ENCODE measurements at places on chromosomes 1 and 21.

- DNase-seq, result no peak
These were observed 33.8 kb downstream of the PATJ start for GRCh38 chr1:61776091-61776490.

DNA sequence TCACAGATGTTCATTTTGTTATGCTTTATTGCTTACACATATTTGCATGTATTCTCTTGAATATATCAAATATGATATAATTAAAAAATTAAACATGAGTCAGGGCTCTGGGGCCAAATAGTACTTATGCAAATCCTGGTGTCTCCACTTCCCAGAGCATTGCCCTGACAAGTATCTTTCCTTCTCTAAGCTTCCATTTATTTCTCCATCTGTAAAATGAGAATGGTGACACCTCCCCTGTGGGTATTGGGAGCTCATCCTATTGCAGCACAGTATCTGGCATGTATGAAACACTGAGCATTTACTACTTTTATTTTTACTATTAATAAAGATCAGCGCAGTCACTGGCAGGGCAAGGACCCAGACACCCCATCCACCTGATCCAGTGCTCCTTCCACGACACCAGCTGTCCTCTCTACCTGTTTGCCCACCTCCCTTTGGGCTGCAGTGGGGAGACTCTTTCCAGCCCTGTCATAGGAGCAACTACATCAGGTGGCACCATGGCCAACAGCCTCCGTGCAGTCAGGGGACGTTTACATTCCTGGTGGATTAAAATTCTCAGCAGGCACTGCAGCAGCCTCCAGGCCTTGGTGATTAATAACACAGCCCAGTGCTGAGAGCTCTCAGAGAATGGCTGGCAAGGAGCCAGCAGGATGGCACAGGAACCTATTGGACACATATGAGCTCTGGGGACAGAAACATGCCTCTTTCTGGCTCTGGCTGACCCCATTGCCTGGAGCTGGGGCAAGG is 113.0 kb downstream of the DMRTB1 start:
- DNase-seq, result no peak

GRCh38 chr1:117237726-117238381 is 27.1 kb upstream of the VTCN1 start:
- DNase-seq, result no peak

- no peak for DNase-seq
These were observed 259.3 kb upstream of the AJAP1 start for GRCh38 chr1:4395158-4395557.

DNA sequence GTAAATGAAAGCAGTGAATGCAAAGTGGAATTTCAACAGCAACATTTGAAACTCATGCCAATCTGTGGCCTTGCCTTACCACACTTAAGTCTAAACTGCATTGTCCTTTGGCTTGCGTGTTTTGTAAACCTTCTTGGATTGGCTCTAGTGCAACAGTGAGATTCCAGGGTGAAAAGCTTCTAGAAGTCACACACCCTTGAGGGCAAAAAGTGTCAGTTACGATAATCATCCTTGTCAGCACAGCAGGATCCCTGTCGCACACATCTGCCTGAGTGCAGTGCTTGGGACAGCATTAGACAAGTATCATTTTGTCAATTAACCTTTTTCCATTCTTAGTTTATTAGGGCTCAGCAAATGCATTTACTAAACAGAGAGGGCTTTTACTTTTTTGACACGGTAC is 243.4 kb upstream of the PTBP2 start:
- no peak for DNase-seq

DNA sequence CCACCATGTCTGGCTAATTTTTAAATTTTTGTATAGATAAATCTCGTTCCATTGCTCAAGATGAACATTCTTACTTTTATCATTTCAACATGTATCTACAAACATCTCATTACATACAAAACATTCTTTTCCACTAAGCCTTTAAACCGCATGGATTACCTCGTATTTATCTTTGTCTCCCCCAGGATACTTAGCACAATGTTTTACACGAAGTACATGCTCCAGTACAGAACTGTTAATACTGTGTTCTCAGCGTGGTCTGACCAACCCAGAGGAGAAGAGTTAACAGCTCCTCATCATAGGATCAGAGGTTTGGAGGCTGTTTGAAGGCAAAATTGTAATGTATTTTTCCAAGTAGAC is 7.4 kb downstream of the PIK3C2B start:
- no peak for DNase-seq

- DNase-seq, result no peak
These were observed 629 bp downstream of the PGD start for GRCh38 chr1:10399444-10399941.

DNA sequence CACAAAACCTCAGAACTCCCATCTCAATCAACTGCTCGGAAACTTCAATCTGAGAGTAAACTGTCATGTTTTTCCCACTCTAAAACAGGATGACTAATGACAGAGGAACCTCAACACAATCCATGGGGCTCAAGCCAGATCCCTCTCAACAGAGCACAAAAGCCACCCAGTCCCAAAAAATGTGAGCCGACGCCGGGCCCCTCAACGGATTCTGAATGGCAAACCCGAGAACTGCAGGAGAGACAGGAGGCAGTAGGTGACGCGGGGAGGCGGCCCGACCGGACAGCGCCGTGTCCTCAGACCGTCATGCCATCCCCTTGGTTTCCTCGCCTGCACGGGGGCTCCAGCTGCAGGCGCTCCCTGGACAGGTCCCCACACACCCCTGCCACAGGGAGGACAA is 53.4 kb downstream of the SSBP3 start:
- no peak for DNase-seq

DNA sequence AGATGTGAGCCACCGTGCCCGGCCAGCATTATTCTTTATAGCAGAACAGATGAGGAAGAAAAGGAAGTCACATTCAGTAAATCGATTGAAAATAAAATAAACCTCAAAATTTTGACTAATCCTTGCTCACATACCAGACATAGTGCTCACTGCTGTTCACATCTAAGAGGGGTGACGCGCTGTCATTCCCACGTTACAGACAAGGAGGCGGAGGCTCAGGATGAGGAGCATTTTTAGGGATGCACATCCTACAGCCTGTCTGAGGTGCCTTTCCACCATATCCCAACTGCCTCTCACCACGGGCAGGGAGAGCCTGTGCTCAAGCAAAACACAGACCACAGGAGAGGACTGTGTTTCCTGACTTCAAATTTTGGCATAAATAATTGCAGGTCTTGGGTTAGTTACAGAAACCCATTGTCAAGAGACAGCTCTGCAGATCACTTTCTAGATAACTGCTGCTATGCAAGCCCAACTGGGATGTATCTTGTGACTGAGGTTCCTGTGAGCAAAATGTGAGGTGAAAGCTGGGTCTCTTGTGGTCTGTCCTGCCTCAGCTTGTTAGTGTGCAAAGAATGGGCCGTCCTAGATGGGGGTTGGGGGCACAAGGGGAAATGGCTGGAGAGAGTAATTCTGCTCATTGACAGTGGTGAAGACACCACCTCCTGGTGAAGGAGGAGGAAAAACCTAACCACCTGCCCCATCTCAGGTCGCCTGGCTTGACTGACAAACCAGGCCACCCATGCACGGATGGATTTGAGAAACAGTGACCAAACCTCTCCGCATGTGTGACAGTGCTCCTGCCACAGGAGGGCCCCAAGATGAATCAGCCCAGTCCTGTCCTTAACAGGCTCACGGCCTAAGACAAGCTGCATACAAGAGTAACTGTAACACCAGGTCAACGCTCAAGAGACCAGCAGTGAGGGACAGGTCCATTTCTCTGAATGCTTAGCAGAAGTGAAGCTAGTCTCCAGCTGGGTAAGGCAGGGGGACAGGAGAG is 8.2 kb downstream of the TNN start:
- no peak for DNase-seq

DNA sequence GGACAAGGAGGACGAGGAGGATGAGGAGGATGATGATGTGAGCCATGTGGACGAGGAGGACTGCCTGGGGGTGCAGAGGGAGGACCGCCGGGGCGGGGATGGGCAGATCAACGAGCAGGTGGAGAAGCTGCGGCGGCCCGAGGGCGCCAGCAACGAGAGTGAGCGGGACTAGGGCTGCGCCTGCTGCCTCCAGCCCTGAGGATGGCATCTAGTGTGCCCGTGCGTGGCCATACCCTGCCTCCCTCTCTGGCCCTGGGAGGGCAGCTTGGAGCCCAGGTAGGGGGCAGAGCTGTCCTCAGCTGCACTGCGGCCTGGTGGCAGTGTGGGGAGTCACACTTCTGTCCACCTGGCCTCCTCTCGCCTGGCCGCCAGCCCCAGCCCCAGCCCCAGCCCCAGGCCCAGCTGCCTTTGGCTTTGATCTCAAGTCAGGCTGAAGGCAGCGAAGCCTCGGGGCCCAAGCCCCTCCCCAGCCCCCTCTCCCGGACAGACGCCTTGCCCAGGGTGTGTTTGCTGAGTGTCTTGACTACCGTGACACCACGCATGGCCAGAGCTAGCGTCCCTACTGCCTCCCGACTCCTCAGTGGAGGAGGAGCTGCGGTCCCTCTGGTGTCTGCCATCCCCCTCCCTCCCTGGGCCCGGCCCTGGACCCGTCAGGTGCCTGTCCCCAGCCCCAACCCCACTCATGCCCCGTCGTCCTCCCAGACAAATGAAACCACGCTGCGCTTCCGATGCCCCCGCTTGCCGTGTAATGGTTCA is 155.2 kb downstream of the PEX14 start:
- DNase-seq, result no peak

DNA sequence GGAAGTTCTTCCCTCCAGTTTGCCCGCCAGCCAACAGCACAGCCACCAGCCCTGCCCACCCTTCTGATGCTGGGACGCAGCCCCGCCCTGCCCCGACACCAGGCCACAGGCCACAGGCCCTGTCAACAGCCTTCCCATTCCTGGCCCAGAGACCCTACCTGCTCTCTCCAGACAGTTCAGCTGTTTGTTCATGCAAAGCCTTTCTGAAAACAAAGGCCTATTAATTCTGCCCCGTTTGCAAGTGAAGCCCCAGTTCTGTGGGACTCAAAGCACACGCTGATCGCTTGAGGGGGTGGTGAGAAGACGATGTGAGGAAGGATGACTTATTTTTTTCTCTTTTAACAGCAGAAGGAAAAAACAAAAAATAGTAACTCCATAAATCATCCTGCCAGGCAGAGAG is 55.4 kb upstream of the KIF26B start:
- no peak for DNase-seq

DNA sequence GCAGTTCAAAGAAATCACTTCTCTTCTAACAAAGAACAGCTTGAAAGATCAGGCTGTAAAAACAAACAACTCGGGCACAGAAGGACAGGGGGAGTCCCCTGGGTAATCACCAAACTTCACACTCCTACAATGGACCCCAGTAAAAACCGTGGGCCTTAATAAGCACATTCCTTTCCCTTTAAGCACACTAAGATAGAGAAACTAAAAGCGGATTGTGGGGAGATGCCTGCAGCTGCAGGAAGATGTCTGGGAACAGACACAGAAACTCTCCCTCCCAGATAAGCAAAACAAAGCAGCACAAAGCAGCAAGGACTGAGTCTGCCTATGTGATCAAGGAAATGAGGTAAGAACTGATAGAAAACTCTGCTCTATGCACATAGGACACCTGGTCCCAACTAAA is 37.6 kb upstream of the CTBS start:
- DNase-seq, result no peak

- no peak for DNase-seq
These were observed 3.1 kb downstream of the KCNK1 start for GRCh38 chr1:233617025-233617424.

DNA sequence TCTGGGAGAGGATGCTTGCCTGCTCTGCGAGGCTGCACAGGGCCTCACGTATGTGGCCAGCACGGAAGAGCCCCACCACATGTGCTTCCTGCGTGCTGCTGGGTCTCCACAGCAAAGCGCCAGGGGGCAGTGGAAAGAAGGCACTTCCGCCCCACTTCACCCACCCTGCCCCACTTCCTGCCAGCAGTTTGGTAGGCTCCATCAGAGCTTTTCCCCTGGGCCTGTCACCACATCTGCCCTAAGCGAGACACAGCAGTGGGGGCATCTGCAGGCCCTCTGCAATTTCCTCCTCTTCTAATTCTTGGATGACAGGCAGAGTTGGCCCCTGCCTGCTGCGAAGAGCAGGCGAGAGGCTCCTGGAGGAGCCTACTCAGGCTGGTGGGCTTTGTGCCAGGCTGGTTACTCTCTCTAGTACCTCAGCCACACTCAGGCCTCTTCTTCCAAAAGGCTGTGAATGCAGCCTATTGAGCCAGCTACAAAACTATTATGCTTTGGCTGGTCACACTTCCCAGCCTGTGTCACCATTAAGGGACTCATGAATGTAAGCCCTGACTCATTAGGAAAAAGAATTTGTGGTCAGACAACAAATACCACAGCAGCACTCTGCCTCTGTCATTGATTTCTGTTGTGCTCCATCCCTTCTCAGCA is 25.0 kb downstream of the CD244 start:
- no peak for DNase-seq

- DNase-seq, result no peak
These were observed 44.8 kb downstream of the OLFML3 start for GRCh38 chr1:114024049-114024448.

GRCh38 chr1:110880708-110881374 is 7.9 kb downstream of the CD53 start:
- no peak for DNase-seq

GRCh38 chr1:45583666-45584350 is at the start of gene NASP:
NASP (plus strand) TSS chr1:45584041; CDS start chr1:45584147, 106 bp downstream.
- peak; percentile 68 for DNase-seq

- DNase-seq, result no peak
These were observed 687 bp upstream of the RASSF5 start for GRCh38 chr1:206506405-206507283.

GRCh38 chr1:64955097-64956009 is 11.0 kb downstream of the JAK1 start:
- no peak for DNase-seq

DNA sequence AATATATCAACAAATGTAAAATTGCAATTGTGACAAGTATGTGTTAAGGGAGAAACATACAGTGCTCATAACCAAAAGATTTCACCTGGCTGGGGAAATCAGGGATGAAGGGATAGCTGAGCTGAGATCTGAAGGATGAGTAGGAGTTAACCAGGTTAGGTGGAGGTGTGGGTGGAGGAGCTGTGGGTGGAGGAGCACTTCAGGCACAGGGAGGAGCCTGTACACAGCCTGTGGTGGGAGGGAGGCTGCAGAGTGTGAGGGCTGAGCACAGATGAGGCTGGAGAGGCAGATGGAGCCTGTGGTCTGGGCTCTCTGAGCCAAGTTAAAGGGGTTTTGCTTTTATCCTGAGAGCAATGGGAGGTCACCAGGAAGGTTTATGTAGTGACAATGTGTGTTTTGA is 111.9 kb downstream of the XCL2 start:
- no peak for DNase-seq

- no peak for DNase-seq
These were observed 51.8 kb downstream of the RGS2 start for GRCh38 chr1:192860478-192861185.

DNA sequence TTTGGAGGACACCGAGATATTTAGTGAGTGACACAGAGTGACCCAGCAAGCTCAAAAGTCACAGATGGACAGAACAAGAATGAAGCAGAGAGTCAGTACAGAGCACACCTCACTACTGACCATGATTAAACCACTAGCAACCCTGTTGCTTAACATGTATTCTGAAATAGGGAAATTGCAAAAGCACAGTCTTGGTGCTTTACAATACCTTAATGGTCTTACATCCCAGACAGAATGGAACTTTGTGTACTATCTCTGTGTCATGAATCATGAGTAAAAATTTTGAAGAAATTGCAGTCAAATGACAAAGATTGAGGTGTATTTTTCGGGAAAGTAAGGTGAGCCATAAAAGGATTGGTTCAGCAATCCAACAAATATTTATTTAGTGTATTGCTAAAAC is 2.7 kb upstream of the SAMSN1 start:
- DNase-seq, result no peak
